ENCODE measurements at places on chromosomes 6 and 20. TPM values are rescaled to one million over a fixed set of nuclear protein-coding genes. Genes with fewer than 3 reads are reported as not detected.

TRAM2 gene
- 8.9 TPM for total RNA-seq

SPTLC3 gene
- total RNA-seq, result 0.73 TPM

GRCh38 chr20:64038224-64038564, 2.2 kb downstream of the C20orf204 start:
- H3K4me1 ChIP-seq, result peaks cover 49% of the 10 kb centered on the region
- DNase-seq, result no peak
- H3K4me3 ChIP-seq, result peak overlapping the region; percentile 62
- H3K27me3 ChIP-seq, result no peaks in the 10 kb centered on the region
- no peaks in the 10 kb centered on the region for H3K36me3 ChIP-seq
- peak overlapping the region; percentile 57 for H3K27ac ChIP-seq

DOK5 gene
- not detected for total RNA-seq

DNA sequence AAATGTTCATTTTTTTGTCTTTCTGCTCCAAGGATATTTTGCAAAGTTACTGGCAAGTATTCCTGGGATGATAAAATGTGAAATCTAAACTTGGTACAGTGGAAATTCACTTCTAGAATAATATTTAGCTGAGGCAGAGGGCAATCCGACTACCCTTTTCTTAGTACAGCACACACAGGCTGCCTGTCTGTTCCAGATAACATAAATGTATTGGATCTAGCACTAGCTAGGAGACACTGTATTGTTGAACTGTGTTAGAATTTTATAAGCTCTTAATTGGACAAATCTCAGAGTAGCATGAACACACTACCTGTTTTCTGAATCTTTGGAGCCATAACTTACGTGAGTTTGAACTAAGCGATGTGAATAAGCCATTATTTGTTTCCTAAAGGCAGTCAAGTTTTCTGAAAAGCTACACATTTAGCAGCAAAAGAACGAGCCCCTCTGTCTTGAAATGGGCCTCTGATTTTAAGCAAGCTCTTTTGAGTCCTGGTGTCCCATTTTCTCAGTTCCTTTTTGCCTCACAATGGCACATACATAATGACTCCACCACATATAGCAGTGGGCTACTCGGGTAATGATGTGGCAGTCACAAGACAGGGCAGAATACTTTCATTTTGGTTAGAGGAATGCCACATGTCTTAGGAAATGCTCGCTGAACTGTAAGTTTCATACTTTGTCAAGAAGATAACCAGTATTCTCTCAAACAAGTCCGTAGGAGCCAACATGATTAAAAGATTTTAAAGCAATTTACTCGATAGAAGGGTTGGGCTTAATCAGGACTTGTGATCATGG, 116.5 kb upstream of the ESR1 start:
- peak; percentile 29 for DNase-seq
- peak overlapping the region; percentile 67 for H3K27ac ChIP-seq
- peak overlapping the region; percentile 45 for H3K4me3 ChIP-seq
- no peaks in the 10 kb centered on the region for H3K27me3 ChIP-seq

GRCh38 chr6:82607998-82608725, 244.5 kb downstream of the TPBG start:
- no peak overlapping the region for H3K27ac ChIP-seq
- DNase-seq, result no peak
- no peaks in the 10 kb centered on the region for H3K4me1 ChIP-seq
- H3K4me3 ChIP-seq, result no peak overlapping the region

DNA sequence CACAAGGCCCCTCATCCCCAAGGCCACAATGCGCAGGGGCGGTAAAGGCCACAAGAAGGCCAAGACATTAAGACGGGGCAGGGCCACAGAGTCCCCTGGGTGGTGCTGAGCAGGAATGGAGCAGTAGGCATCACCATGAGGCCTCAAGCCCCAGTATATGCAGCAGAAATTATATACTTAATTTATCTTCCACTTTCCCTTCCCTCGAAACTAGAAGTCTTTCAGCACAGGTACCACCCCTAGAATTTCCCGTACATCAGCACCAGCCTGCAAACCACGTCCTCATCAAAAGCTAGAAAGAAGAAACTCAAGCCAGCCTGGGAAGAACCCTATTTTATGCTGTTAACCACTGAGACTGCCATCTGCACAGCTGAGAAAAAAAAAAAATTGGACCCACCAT, 89.4 kb downstream of the PLG start:
- DNase-seq, result no peak
- no peak overlapping the region for H3K4me3 ChIP-seq
- H3K27ac ChIP-seq, result no peak overlapping the region
- no peaks in the 10 kb centered on the region for H3K4me1 ChIP-seq

DNA sequence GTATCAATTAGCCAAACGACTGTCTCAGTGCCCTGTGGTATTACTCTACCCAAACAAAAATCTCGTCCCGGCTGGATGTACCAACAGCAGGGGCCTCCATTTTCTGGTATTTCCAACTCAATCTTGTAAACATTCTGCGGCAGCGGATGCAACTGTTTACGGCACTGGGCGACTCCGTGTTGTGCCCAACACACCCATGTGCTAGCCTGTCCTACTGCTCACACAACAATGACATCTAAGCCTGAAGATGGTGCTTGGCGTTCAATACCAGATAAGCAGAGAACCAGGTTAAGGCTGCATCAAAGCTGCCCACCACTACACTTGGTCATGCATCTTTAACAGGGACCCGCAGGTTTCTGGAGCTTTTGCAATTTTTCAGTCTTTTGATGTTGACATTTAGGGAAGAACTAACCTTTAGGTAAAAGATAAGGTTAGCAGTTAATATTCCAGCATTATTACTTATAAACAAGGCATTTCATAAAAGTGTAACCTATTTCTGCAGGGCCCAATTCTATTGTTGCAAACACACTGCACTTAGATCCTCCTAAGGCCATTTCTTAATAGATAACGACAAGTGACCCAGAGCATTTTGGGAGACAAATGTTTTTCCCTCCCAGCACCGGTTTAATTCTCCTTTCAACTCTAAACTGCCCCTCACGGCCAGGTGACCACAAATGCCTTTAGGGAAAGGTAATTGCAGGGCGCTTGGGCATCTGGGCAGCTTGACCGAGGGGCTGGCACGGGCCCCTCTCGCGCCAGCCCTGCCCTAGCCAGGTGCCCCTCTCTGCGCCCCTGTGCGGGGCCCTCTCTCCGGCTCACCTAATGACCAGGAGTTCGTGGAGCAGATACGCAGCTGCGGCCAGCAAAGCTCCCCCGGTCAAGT, 945 bp downstream of the FAXC start:
- H3K36me3 ChIP-seq, result no peaks in the 10 kb centered on the region
- no peak overlapping the region for H3K27ac ChIP-seq
- H3K4me1 ChIP-seq, result no peaks in the 10 kb centered on the region

- H3K27ac ChIP-seq, result no peak overlapping the region
- DNase-seq, result no peak
- H3K36me3 ChIP-seq, result no peaks in the 10 kb centered on the region
- no peaks in the 10 kb centered on the region for H3K27me3 ChIP-seq
- H3K4me3 ChIP-seq, result no peak overlapping the region
- no peaks in the 10 kb centered on the region for H3K4me1 ChIP-seq
These were observed 100.3 kb downstream of the ZNF217 start for GRCh38 chr20:53493311-53493857.

DNA sequence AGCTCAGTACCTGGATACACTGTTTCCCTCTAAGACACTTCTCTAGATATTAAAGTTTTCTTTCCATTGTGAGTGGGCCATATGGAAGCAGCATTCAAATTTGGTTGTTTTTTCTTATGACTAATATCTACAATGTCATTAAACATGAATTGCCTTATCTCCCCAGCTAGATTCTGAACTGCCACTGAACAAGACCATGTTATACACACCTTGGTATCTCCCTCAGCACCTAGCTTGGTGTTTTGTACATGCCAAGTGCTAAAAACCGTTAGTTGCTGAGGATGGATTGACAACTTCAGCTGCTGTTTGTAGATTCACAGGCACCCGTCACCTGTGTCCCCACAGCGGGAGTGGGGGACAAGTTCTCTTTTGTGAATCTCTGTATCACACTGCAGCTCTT, 131.1 kb downstream of the KIF13A start:
- H3K27ac ChIP-seq, result no peak overlapping the region
- no peak overlapping the region for H3K4me3 ChIP-seq
- no peaks in the 10 kb centered on the region for H3K27me3 ChIP-seq
- no peaks in the 10 kb centered on the region for H3K4me1 ChIP-seq

DNA sequence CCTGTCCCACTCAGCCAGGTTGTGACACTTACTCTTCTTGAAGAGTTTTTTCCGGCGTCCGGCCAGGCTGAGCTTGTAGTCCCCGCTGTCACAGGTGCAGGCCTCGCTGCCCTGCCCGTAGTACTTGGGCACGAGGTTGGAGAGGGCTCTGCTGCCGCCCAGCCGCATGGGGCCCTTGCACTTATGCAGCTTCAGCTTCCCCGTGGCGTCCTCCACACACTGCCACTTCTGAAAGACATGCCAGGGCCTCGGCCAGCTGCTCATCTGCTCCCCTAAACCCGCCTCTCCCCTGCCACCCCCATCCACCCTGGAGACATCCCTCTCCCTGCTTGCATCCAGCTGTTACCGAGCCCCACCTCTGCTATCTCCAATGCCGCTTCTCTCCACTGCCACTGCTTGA, 113.1 kb downstream of the SULF2 start:
- H3K27me3 ChIP-seq, result no peaks in the 10 kb centered on the region
- H3K27ac ChIP-seq, result no peak overlapping the region
- H3K4me1 ChIP-seq, result no peaks in the 10 kb centered on the region
- no peak overlapping the region for H3K4me3 ChIP-seq
- DNase-seq, result no peak

CRISP3 gene
- total RNA-seq, result not detected

DNA sequence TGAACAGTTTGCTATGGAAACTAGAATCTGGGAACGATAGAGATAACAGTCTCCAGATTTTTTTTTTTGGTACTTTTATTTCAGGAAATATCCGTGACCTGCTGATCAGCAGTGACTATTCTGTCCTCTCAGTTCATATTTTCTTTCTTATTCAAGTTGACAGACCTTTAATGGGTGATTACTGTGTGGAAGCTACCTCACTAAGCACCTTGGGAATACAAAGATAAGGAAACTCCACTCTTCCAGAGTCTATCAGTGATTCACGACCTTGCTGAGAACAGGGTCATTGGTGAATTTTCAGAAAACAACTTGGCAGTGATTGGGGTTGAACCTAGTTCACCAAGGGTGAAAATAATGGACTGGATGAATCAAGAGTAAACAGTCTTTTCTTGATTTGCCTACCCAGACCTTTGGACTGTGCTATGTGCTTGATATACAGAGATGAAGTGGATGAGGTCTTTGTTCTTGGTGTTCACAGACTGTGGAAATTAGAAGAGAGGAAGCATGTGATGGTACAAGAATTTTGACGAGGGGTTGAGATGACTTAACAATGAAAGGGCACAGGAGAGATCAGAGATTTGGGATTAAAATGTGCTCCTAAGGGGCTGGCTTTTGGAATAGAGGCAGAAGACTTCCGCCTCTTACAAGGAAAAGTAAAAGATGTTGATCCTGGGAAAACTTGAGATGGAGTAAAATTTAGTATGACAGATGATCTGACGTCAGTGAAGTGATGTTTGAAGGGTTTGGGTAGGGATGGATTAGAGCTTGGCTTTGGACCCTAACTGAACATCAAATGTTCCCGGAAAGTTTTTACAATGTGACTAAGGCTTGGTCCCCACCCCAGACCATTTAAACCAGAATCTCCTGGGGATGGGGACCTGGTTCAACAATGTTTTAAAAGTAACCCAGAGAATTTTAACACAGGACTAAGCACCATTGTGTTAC, 1.2 kb downstream of the KAT14 start:
- no peaks in the 10 kb centered on the region for H3K36me3 ChIP-seq
- H3K27me3 ChIP-seq, result no peaks in the 10 kb centered on the region
- peak overlapping the region; percentile 99 for H3K4me3 ChIP-seq

DNA sequence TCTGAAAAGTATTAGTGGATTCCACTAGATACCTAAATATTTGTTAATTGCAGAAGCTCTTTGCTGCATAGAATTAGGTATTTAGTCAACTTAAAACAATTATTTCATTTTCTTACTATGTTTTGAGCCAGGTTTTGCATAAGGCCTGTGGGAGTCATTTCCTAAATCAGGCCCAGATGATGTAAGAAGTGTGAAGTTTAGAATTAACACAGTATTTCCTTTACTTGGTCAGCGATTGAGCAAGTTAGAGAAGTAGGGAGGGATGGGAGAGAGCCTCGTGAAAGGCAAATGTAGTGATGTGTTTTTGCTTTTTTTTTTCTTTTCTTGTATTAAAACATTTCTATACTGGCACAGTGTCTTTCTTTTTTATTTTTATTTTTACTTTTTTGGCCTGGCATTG, 711.1 kb downstream of the HDGFL1 start:
- H3K36me3 ChIP-seq, result no peaks in the 10 kb centered on the region
- no peaks in the 10 kb centered on the region for H3K4me1 ChIP-seq
- no peak for DNase-seq

- H3K36me3 ChIP-seq, result no peaks in the 10 kb centered on the region
- H3K27me3 ChIP-seq, result no peaks in the 10 kb centered on the region
- H3K4me3 ChIP-seq, result no peak overlapping the region
- H3K27ac ChIP-seq, result no peak overlapping the region
- DNase-seq, result no peak
These were observed 149.6 kb downstream of the MOXD1 start for GRCh38 chr6:132251711-132252110.
